ENCODE measurements at places on chromosomes 1 and 21. TPM values are rescaled to one million over a fixed set of nuclear protein-coding genes. Genes with fewer than 3 reads are reported as not detected.
A peak's percentile ranks its signal among the peaks of the same experiment; 100 is the strongest.

The CFAP107 gene
- total RNA-seq, result not detected

The BSND gene
- not detected for total RNA-seq

The TSSK3 gene
- not detected for total RNA-seq

The HCRTR1 gene
- not detected for total RNA-seq

The NID1 gene
- total RNA-seq, result 33.8 TPM

- peak; percentile 28 for DNase-seq
These were observed 92.5 kb downstream of the SLC25A24 start for GRCh38 chr1:108107658-108108057.

- DNase-seq, result no peak
These were observed 508.8 kb downstream of the PLPP3 start for GRCh38 chr1:56070601-56071000.

DNA sequence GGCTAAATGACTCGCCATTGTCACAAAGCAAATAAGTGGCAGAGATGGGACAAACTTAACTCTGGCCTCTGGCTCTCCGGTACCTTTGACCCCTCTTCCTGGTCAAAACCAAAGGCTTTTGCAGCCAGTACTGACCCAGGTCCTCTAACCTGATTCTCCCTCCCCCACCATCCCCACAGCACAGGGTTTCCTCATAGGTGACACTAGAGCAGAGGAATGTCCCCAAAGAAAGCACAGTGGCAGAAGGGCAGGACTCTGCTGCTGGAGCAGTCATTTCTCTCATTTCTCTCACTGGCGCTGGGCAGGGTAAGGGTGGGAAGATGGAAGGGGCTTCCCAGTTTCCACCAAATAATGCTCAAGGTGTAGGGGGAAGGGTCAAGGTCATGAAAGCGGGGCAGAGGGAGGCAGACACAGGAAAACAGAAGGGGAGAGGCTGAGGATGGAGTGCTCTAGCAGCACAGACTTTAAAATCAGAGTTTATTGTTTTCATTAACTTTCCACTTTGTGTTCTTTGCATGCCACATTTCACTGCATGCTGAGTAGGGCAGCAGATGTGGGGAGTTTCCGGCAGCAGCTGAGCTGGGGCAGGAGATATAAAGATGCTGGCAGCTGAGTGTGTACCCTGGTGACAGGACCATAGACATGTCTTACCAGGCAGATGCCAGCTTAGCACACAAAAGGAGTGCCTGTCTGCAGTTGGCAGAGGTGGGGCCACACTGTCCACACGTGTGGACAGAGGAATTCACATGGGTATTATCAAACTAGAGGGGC is 80.5 kb downstream of the FAM78B start:
- no peak for DNase-seq

DNA sequence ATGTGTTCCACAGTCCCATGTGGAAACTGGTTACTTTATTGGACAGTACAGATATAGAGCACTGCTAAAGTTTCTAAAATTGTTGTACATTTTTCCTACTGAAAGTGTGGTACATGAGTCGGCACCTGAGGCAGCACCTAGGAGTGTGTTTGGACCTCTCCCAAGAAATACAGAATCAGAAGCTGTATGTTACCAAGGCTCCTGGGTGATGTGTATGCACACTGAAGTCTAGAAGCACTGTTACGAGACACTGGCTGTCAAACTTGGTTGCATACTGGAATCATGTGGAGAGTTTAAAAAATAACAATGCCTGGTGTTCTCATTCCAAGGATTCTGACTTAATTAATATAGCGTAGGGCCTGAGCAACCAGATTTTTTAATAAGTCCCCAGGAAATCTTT is 46.6 kb downstream of the ERO1B start:
- DNase-seq, result no peak

DNA sequence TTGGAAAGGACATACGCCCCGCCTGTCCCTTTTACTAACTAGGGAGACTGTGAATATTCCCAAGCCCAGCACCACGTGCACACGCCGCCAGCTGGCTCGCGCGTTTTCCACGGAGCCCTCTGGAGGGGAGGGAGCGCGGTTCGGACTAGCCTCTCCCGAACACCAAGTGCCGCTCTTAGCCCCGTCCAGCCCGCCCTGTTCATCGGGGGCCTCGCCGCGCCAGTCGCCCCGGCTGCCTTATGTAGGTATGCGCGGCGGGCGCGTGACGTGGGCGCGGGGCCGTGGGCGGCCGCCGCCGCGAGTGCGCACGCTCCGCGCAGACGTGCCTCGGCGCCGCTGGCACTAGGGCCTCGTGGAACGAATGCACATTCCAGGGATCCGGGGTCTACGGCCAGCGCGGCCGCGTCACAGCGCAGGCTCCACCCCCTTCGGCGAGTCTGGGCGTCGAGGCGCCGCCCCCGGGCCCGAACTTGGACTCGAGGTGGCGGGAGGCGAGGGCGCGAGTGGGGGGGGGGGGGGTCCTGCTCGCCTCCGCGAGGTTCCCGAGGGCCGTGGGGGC is 767 bp upstream of the IRF2BP2 start:
- DNase-seq, result peak; percentile 95
